ENCODE measurements at places on chromosomes 5 and 9.

- no peaks in the 10 kb centered on the region for H3K27me3 ChIP-seq
- no peaks in the 10 kb centered on the region for H3K36me3 ChIP-seq
- peaks cover 30% of the 10 kb centered on the region for H3K4me1 ChIP-seq
- DNase-seq, result no peak
Measured at GRCh38 chr9:112446080-112446479, 40.5 kb upstream of the KIAA1958 start.

- no peak overlapping the region for H3K27ac ChIP-seq
- no peaks in the 10 kb centered on the region for H3K27me3 ChIP-seq
- no peak for DNase-seq
Measured at GRCh38 chr9:13033959-13034693, 245.4 kb downstream of the MPDZ start.

DNA sequence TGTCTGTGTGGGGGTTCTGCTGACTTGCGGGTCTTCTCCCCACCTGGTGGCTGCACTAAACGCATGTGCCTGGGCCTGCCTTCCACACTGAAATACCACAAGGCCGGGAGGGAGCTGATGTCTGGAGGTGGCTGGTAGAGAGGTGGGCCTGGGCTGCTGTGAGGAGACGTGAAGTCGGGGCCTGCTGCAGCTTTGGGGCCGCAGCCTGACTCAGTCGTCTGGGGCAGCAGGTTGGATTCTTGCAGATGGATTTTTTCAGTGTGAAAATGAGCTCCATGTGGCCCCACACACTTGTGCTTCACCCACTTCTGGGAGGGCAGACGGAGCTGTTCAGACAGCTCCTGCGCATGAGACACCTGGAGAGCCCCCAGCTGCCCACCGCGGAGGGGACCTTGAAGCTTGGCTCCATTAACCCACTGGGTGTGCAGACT, 29.3 kb downstream of the COL5A1 start:
- no peaks in the 10 kb centered on the region for H3K27me3 ChIP-seq
- H3K4me3 ChIP-seq, result no peak overlapping the region
- no peaks in the 10 kb centered on the region for H3K36me3 ChIP-seq
- peaks cover 43% of the 10 kb centered on the region for H3K4me1 ChIP-seq
- H3K27ac ChIP-seq, result no peak overlapping the region
- DNase-seq, result no peak

- H3K27ac ChIP-seq, result no peak overlapping the region
- no peak overlapping the region for H3K4me3 ChIP-seq
- peaks cover 3% of the 10 kb centered on the region for H3K4me1 ChIP-seq
- DNase-seq, result no peak
- H3K36me3 ChIP-seq, result no peaks in the 10 kb centered on the region
- no peaks in the 10 kb centered on the region for H3K27me3 ChIP-seq
Measured at GRCh38 chr5:153893817-153894216, 144.9 kb downstream of the FAM114A2 start.

DNA sequence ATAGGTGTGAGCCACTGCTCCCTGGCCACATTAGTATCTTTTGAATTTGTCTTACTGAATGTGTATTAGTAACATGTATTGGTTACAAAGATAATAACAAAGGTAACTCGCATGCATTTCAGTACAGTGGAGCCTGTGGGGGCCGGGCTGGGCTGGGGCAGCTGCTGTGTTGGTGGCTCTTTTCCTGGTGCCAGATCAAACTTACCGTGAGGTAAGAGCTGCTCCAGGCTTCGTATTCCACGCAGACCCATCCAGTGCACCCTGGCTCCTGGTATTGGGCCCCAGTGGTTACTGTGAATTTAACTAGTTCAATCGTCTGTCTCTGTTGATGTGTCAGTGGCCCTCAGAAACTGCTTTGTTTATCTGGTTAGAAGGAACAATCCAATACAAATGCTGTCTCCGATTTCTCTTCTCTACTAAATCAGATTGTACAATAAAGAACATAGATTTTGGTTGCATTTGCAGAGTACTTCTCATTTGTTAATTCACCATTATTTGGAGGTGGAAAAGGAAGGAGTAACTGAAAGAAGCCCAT, 15.6 kb downstream of the PRRC2B start:
- H3K27me3 ChIP-seq, result no peaks in the 10 kb centered on the region
- H3K27ac ChIP-seq, result no peak overlapping the region
- H3K36me3 ChIP-seq, result no peaks in the 10 kb centered on the region
- H3K4me3 ChIP-seq, result no peak overlapping the region
- no peak for DNase-seq

GRCh38 chr9:133099726-133100505, 21.1 kb downstream of the RALGDS start:
- DNase-seq, result no peak
- peaks cover 69% of the 10 kb centered on the region for H3K36me3 ChIP-seq
- no peaks in the 10 kb centered on the region for H3K27me3 ChIP-seq
- H3K4me3 ChIP-seq, result no peak overlapping the region

DNA sequence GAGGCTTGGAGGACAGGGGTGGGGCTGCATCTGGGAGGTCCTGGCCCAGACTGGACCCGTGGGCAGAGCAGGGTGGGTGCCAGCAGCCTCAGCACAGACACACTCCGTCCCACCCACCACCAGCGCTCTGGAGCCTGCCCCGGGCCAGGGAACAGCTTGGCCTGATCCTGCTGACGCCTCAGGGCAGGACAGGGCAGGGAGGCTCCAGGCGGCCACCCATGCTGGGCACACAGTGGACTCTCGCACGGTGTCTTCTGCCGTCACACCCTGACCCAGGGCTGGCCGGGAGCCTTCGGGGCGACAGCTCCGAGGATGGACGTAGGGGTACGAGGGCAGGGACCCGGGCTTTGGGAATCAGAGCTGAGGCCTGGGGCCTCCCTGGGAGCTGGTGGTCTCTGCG, 8.2 kb upstream of the PTGDS start:
- no peak for DNase-seq
- H3K27me3 ChIP-seq, result no peaks in the 10 kb centered on the region
- H3K4me3 ChIP-seq, result no peak overlapping the region
- no peaks in the 10 kb centered on the region for H3K4me1 ChIP-seq

- DNase-seq, result no peak
- peaks cover 25% of the 10 kb centered on the region for H3K4me1 ChIP-seq
- no peaks in the 10 kb centered on the region for H3K36me3 ChIP-seq
- H3K4me3 ChIP-seq, result peak overlapping the region; percentile 91
- H3K27ac ChIP-seq, result peak overlapping the region; percentile 90
Measured at GRCh38 chr5:123512611-123513461, 859 bp downstream of the CSNK1G3 start.

- H3K27me3 ChIP-seq, result no peaks in the 10 kb centered on the region
- H3K27ac ChIP-seq, result no peak overlapping the region
- no peak for DNase-seq
- H3K4me1 ChIP-seq, result no peaks in the 10 kb centered on the region
- H3K4me3 ChIP-seq, result no peak overlapping the region
- no peaks in the 10 kb centered on the region for H3K36me3 ChIP-seq
Measured at GRCh38 chr5:158670201-158670600, 429.5 kb downstream of the EBF1 start.

GRCh38 chr5:53487436-53487835, 7.0 kb downstream of the FST start:
- H3K27me3 ChIP-seq, result no peaks in the 10 kb centered on the region
- H3K36me3 ChIP-seq, result no peaks in the 10 kb centered on the region
- no peaks in the 10 kb centered on the region for H3K4me1 ChIP-seq
- DNase-seq, result no peak
- H3K27ac ChIP-seq, result no peak overlapping the region
- no peak overlapping the region for H3K4me3 ChIP-seq

- H3K27ac ChIP-seq, result no peak overlapping the region
- no peak overlapping the region for H3K4me3 ChIP-seq
- H3K36me3 ChIP-seq, result no peaks in the 10 kb centered on the region
- no peak for DNase-seq
Measured at GRCh38 chr9:79004032-79004431, 567.7 kb upstream of the TLE4 start.

DNA sequence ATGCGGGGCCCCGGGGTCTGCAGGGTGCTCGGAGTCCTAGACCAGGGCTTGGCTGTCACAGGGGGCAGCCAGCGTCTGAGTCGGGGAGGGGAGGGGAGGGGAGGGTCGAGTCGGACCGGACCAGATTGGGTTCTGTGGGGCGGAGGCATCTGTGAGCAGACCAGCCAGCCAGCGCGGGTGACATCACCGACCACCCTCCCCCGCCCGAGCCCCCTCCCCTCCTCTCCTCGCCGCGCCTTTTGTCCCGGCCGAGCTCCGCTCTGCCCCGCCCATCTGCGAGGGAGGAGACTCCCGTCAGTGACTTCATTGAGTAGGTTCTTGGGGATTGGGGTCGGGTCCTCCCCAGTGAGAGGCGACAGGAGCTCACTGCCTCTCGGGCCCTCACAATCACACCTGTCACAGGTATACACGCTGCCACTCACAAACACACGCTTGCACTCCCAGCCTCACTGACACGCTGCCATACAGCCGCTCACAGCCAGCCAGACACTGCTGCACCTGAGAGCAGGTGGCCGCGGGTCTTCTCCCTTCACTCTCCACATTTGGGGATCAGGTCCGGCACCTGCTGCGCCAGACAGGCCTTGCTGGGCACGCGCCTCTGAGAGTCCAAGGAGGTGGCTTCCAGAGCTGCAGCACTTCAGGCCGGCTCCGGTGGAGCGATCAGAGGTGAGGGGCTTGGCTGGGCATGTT, 546 bp downstream of the DNAJB5 start:
- no peaks in the 10 kb centered on the region for H3K36me3 ChIP-seq
- H3K4me1 ChIP-seq, result peaks cover 28% of the 10 kb centered on the region
- H3K27me3 ChIP-seq, result no peaks in the 10 kb centered on the region
- peak overlapping the region; percentile 79 for H3K4me3 ChIP-seq
- peak overlapping the region; percentile 100 for H3K27ac ChIP-seq

GRCh38 chr9:137602661-137603060, 2.8 kb upstream of the ARRDC1 start:
- no peaks in the 10 kb centered on the region for H3K36me3 ChIP-seq
- no peak for DNase-seq
- H3K4me3 ChIP-seq, result no peak overlapping the region
- H3K4me1 ChIP-seq, result peaks cover 32% of the 10 kb centered on the region
- H3K27ac ChIP-seq, result no peak overlapping the region

- H3K4me3 ChIP-seq, result peak overlapping the region; percentile 22
- peaks cover 19% of the 10 kb centered on the region for H3K4me1 ChIP-seq
- no peak for DNase-seq
- no peaks in the 10 kb centered on the region for H3K27me3 ChIP-seq
Measured at GRCh38 chr5:123147128-123147715, 58.2 kb downstream of the PRDM6 start.

GRCh38 chr5:35285011-35285410, 54.7 kb upstream of the PRLR start:
- no peak overlapping the region for H3K27ac ChIP-seq
- H3K36me3 ChIP-seq, result no peaks in the 10 kb centered on the region
- H3K4me3 ChIP-seq, result no peak overlapping the region
- DNase-seq, result no peak

- DNase-seq, result no peak
- H3K27ac ChIP-seq, result no peak overlapping the region
- H3K36me3 ChIP-seq, result no peaks in the 10 kb centered on the region
- no peaks in the 10 kb centered on the region for H3K27me3 ChIP-seq
- no peak overlapping the region for H3K4me3 ChIP-seq
Measured at GRCh38 chr9:115680231-115680630, 473.4 kb upstream of the PAPPA start.

GRCh38 chr5:140399979-140400729, 1.5 kb upstream of the ANKHD1 start:
- peak overlapping the region; percentile 84 for H3K27ac ChIP-seq
- no peak for DNase-seq

- no peaks in the 10 kb centered on the region for H3K27me3 ChIP-seq
- no peaks in the 10 kb centered on the region for H3K36me3 ChIP-seq
- no peak for DNase-seq
- peaks cover 28% of the 10 kb centered on the region for H3K4me1 ChIP-seq
- peak overlapping the region; percentile 30 for H3K4me3 ChIP-seq
Measured at GRCh38 chr5:115857626-115858349, 16.1 kb downstream of the AP3S1 start.

DNA sequence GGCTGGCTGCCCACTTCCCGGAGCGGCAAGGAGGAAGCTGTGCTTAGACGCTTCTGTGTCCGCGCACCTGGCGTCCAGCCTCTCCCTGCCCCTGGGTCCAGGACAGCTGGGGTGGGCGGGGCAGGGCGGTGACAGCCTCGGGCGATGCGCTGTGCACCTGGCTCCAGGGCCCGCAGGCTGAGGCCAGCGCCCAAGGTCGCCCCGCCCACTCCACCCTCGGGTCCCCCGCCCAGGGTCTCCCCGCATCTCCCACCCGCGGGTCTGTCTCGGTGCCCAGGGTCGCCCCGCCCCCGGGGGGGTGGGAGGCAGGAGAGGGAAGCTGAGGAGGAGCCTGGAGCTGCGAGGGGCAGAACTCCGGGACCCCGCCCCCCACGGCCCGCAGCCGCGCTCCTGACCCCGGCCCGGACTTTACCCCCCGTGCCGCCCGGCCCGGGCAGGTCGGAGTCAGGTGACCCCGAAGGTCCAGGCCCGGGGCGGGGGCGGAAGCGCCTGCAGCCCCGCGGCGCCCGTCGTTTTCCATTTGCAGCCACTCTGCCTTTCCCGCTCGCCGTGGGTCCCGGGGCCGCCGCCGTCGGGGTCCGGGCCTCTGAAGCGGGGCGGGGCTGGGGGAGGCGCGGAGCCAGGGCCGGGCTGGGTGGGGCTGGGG, at the start of gene ENTPD8:
Gene ENTPD8, minus strand, starts transcription at position 69 of the 646 bp plus-strand sequence. CDS start 3,072 bp downstream, outside the sequence.
- H3K4me1 ChIP-seq, result peaks cover 5% of the 10 kb centered on the region
- peaks cover 4% of the 10 kb centered on the region for H3K27me3 ChIP-seq
- no peak within 1 kb of the TSS for H3K27ac ChIP-seq
- H3K36me3 ChIP-seq, result no peaks in the 10 kb centered on the region
- peak within 1 kb of the TSS; percentile 65 for H3K4me3 ChIP-seq

- H3K4me1 ChIP-seq, result no peaks in the 10 kb centered on the region
- no peak overlapping the region for H3K4me3 ChIP-seq
- DNase-seq, result no peak
- H3K27me3 ChIP-seq, result no peaks in the 10 kb centered on the region
- H3K36me3 ChIP-seq, result no peaks in the 10 kb centered on the region
- no peak overlapping the region for H3K27ac ChIP-seq
Measured at GRCh38 chr5:103867857-103868598, 305.4 kb upstream of the NUDT12 start.

DNA sequence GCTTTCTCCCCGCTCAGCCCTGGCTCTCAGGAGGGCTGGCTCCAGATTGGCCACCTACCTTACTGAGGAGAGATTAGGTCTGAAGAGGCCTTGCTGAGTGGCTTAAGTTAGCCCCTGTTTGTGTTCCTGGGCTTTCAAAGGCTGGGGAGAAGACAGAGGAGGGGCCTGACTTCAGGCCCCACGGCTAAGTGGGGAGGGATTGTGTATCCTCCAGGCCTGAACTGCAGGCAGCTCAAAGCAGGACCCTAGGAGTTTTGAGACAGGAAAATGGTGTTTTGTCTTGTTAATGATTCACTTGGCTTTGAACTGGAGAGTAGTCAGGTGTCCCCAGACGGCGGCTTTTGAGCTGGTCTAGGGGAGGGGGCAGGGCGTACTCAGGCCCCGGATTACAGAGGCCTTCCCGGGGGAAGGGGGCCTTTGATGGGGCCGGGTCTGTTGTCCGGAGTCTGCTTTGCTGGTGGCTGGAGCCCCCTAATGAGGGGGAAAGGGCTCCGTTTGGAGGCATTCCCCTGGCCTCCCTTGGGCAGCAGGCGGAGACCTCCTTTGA, 162.0 kb upstream of the SMIM23 start:
- H3K36me3 ChIP-seq, result no peaks in the 10 kb centered on the region
- no peak overlapping the region for H3K4me3 ChIP-seq
- H3K27me3 ChIP-seq, result no peaks in the 10 kb centered on the region
- no peaks in the 10 kb centered on the region for H3K4me1 ChIP-seq

GRCh38 chr9:38053697-38054461, 15.1 kb downstream of the SHB start:
- no peak overlapping the region for H3K4me3 ChIP-seq
- H3K4me1 ChIP-seq, result peaks cover 13% of the 10 kb centered on the region
- no peak for DNase-seq
- no peaks in the 10 kb centered on the region for H3K36me3 ChIP-seq

Measured in thoracic aorta (tissue), 2 donors.